ENCODE measurements at places on chromosomes 4 and X.

GRCh38 chr4:159104694-159105414 lies 2.0 kb downstream of the RAPGEF2 start:
- DNase-seq: no peak

DNA sequence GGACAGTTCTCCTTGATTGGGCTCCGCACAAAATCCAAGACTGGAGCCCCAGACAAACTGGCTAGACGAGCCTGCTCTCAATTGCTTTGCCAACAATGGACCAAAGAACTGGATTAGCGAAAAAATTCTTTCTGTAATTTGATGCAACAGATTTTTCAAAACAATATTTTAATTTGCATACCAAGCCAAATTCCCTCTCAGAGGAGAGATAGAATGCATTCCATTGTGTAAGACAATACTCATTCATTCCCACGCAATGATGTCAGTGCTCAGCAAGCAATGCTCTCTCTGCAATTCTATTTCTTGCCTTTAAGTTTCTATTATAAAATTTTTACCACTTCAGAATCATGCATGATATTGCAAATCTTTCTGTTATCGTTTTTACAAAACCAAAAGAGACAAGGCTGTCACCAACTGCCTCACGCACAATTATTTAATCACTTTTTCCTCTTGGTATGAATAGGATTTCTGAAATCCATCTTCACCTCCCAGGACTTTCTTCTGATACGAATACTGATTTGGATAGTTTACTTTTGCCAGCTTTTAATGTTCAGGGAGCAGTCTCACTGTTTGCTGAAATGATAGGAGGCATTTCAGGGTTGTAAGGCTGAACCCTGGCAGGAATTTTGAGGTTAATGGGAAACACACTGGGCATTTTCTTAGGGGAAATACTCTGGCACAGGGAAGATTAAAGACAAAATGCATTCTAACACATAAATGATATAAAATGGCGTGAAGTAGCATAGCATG lies 46.1 kb upstream of the HCCS start:
- no peak for DNase-seq

DNA sequence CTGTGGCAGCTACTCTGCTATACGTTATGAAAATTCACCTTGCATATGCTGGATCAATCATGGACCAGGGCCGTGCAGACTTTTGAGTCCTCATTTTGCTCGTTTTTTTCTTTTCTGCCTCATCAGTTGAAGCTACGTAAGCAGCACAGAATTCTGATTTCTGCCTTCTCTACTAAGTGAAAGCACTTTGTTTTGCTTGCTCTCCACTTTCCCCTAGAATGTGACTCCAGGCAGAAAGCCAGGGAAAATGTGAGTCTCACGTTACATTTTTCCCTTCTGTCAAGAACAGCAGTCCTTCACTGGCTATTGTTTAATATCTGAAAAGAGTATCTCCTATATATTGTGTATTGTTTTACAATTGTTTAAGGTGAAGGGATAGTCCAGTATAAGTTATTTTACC lies 1840.1 kb downstream of the PCDH7 start:
- no peak for DNase-seq

- DNase-seq: no peak
These were observed 643.9 kb downstream of the TRIML1 start for GRCh38 chr4:188783175-188783574.

DNA sequence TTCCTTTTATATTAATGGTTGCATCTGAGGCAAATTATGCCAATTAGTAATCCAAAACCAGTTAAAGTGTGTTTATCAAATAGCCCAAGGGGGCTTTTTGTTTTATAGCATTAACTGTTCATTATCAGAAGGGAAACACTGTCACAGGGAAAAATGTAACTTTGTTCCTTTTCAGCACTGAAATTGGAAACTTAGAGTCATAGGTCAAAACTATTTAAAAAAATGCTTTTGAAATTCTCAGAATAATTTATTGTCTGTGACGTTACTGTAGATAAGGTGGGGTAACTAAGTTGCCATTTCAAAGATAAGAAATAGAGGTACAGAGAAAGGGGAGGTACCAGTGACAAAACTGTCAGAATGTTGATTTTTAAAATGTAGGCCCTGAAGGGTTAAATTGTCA lies 129.3 kb downstream of the AKAP4 start:
- no peak for DNase-seq

- no peak for DNase-seq
These were observed 330.7 kb downstream of the PTTG2 start for GRCh38 chr4:38290914-38291313.

- DNase-seq: no peak
These were observed 16.5 kb downstream of the MCF2 start for GRCh38 chrX:139691493-139691842.

GRCh38 chr4:180828455-180829018 lies 1414.7 kb upstream of the TENM3 start:
- no peak for DNase-seq

DNA sequence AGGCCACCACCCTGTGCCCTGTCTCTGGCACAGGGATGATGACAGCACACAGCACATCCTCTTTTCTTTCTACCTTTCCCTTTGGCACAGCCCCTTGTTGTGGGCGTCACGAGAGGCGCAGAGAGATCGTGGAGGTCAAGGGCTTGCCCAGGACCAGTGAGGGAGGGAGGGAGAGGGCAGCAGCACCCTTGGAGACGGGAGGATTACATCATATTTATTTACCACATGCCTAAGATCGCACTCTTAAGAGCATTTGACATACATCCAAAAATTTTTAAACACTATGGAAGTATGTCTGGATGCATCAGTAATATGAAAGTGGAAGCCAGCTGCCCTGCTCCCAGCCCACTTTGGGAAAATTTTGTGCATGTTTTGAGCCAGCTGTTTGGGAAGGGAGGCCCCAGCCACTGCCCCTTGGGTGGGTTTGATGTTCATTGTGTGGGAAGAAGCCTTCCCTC lies 12.7 kb downstream of the WFS1 start:
- DNase-seq: no peak

GRCh38 chr4:176404621-176405020 lies 84.9 kb downstream of the SPCS3 start:
- DNase-seq: no peak

DNA sequence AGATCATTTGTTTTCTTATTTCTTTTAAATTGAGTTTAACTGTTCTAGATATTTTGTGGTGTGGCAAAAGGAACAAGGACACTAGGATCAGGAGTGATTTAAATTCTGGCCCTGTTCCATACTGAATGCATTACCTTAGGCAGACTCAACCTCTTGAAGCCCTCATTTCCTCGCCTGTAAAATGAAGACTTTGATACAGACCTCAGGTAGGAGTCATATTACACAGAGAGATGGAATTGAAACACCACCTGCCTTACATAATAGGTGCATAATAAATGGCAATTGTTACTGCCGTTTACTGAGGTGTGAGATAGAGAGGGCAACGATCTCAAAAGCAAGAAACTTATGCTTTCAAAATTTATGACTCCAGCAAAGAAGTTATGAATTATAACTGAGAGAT lies 28.2 kb upstream of the RASSF6 start:
- DNase-seq: no peak

DNA sequence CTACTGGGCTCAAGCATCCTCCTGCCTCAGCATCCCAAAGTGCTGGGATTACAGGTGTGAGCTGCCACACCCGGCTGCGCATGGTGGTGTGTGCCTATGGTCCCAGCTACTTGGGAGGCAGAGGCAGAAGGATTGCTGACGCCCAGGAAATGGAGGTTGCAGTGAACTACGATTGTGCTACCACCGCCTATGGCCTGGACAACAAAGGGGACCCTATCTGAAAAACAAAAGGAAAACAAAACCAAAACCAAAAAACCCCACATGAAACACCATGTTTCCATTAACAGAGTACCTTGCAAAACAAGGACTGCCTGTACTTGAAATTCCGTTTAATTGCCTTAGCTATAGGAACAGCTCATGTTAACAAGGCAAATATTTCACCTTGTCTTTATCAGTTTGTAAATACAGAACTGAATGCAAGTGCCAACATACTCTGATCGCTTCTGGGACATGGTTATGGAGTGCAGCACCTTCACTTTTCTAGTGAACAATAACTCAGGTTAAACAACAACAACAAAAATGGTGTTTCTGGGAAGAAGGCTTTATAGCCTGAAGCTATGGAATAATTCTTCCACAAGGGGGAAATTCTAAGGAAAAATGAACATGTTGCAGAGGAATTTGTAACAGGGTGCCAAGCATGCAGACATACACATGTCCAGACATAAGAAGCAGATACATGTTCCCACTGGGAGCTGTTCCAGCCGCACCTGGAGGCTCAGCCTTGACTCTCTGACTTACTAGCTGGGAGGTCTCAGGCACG lies 73.2 kb upstream of the STS start:
- no peak for DNase-seq

- DNase-seq: no peak
These were observed 889 bp downstream of the MGARP start for GRCh38 chr4:139278912-139279759.

DNA sequence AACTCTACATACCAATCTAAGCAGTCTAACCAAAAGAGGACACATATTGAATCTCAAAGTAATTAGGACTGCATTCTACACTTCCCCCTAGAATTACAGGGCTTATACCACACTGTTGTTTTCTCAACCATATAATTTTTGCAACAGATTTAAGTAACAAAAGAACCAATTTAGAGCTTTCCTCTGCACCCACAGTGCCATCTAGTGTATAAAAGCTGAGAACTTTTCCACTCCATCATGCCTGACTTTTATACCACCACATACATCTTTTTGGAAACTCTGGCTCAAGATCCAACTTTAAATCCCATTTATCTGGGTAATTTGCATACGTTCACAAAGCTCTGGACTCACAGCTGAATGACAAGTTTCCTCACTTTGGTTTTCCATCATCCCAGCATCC lies 99.5 kb downstream of the EFHC2 start:
- DNase-seq: no peak

GRCh38 chr4:163621821-163622220 lies 127.3 kb downstream of the TMA16 start:
- DNase-seq: no peak

DNA sequence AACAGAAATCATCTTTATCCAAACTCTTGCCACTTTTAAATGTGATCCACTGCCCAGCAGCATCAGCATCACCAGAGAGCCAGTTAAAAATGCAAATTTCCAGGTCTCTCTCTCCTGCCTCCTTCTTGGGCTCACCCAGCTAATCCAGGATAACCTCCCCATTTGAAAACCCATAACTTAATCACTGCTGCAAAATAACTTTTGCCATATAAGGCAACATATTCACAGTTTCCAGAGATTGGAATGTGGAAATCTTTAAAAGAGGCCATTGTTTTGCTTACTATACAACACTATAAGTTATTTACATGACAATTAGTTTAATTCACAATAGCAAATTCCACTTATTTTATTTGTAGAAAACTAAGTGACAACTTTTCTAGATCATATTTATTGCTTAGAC lies 4.8 kb upstream of the EXOSC9 start:
- DNase-seq: no peak

- no peak for DNase-seq
These were observed 5.7 kb upstream of the FAM9C start for GRCh38 chrX:13050151-13050550.

GRCh38 chrX:3374108-3374800 lies 27.8 kb upstream of the MXRA5 start:
- DNase-seq: no peak

DNA sequence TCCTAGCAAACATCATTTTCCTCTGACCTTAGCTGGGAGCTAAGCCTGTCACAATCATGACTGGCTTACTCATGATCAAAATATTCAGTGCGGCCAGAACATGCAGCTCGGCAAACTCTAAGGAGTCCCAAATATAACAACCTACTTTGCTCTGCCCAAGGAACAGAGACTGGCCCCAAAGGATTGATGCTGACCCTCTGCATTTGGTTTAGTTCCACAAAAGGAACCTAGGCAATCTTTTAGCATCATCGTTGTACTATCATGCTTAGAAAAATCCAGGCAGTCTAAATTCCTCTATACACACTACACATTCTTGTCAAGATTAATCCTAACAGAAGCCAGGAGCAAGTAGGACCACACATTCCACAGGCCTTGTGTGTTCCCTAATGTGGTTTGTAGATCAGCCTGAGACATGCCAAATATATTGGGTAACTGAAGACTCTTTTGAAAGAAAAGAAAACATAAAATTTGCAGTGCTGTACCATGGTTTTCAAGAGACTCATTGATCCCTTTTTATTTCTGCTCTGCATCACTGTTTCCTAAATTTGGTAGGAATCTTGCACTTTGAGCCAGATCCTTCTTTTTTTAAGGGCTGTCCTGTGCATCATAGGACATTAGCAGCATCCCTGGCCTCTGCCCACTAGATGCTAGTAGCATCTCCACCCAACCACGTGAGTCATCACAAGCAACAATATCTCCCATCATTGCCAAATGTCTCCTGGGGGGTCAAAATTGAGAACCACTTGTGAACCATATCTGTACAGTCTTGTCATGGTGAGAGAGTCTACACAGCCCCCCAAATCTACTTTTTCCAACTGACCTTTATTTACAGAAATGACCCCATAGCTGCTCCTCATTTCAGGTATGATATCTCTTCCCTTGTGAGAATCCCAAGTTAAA lies 17.6 kb upstream of the CC2D2A start:
- DNase-seq: no peak

GRCh38 chrX:14533867-14534266 lies 4.5 kb downstream of the GLRA2 start:
- no peak for DNase-seq

GRCh38 chrX:42602136-42602535 lies 175.8 kb downstream of the PPP1R2C start:
- no peak for DNase-seq

DNA sequence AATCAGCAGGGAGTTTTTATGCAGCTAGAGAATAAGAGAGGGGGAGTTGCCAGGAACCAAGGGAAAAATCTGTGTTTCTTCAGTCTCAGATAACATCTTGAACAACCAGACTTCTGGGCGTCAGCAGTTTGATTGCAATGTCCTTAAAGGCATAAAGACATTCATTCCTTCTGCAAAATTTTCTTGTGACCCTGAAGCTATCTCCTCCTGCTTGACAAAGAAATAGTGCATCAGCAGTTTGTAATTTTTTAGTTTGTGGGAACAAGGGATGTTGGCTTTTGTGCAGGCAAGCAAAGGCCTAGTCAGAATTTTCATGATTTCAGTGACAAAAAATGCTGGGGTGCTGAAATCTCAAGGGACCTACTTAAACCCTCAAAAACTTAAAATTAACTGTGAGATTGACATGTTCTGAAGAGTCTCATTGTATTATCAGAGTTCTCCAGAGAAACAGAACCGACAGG lies 125.8 kb upstream of the UNC5C start:
- no peak for DNase-seq

- DNase-seq: no peak
These were observed 64.5 kb downstream of the GPRIN3 start for GRCh38 chr4:89242864-89243732.

Measured in KG1 (cell line).